ENCODE measurements at places on chromosomes 7 and 10.

GRCh38 chr10:31014161-31014875 is 17.3 kb downstream of the ZNF438 start:
- no peak for DNase-seq

DNA sequence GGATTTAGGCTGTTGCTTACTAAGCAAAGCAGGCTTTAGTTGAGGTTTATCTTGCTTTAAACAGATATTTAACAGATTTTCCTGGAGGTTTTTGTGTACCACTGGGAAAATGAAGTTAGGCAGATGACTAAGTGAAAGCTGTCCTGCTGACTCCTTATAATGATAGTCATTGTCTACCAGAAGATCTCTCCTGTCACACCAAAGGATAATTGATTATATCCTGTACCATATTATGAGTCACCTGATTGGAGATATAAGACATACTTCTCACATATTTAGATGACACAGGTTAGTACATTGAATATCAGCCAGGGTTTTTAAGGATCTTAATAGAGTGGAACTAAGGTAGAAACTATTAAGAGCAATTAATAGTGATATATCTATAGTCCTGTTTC is 68.4 kb downstream of the PTEN start:
- no peak for DNase-seq

- no peak for DNase-seq
Measured at GRCh38 chr7:46220066-46220630, 299.1 kb upstream of the IGFBP3 start.

- peak; percentile 63 for DNase-seq
Measured at GRCh38 chr7:141074162-141074991, 513 bp downstream of the TMEM178B start.

GRCh38 chr10:22657566-22658225 is 56.7 kb downstream of the PIP4K2A start:
- no peak for DNase-seq

DNA sequence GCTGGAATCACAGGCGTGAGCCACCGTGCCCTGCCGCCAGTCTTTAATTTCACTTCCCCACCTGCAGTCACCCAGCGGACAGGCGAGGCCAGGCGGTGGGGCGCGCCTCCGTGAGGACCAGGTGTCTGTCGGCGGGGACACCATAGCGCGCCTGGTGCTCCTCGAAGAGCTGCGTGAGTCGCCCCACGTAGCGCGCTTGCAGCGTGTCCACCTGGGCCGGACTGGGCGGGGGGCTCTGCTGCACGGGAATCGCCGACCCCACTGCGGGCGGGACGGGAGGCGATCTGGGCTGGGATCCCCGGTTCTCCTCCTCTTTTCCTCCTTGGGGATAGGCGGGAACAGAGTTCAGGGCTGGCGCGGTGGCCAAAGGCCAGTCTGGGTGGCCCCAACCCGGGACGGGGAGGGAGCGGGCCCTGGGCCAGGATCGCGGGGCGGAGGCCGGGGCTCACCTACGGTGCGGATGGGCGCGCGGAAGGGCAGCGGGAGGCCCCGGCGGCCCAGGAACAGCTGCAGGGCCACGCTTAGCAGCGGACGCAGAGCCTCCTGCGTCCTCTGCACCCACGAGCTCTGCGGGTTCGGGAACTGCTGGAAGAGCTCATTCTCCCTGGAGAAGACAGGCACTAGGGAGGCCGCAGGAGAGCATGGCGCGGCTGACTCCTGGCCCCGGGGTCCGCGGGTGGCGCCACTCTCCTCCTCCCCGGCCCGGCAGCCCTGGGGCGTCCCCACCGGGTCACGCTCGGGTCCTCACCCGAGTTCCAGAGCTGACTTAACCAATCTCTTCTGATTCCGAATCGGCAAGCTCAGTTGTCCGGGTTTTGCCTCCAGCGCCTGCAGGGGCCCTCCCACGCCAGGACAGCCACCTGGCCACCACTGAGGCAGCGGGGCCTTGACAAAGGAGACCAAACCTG is 1.1 kb upstream of the MOGAT3 start:
- DNase-seq, result peak; percentile 57

DNA sequence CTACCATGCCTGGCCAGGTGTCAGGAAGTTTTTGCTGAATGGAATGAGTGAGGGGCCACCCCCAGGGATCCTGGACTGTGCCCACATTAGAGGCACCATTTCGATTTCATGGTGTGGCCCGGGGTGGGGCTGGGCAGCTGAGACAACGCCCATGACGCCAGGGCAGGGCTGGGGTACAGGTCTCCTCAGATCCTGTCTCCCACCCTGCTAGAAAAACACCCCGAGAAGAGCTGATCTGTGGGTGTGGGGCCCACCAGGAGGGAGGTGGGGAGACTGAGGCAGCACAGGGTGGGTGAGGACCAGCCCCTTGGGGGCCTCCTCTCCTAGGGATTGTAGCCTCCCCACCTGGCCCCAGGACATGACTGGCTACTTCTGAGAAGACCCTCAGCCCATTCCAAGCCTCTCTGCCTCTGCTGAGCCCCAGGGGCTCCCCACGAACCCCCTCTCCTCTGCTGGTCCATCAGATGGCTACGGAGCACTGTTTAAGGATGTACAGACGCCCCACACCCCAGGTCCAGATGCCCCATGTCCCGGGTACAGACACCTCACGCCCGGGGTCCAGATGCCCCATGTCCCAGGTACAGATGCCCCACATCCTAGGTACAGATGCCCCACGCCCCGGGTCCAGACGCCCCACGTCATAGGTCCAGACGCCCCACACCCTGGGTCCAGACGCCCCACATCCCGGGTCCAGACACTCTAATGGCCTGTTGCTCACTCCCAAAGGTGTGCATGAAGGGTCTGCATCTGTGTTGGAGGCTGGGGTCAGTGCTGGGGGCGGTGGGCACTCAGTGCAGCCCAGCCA is 99.4 kb downstream of the MICALL2 start:
- DNase-seq, result no peak

GRCh38 chr7:66542528-66543269 is 86.0 kb upstream of the KCTD7 start:
- DNase-seq, result no peak

All from H9 (cell line).